GM20000 (cell line): ENCODE measurements at places on chromosomes 4 and X.

DNA sequence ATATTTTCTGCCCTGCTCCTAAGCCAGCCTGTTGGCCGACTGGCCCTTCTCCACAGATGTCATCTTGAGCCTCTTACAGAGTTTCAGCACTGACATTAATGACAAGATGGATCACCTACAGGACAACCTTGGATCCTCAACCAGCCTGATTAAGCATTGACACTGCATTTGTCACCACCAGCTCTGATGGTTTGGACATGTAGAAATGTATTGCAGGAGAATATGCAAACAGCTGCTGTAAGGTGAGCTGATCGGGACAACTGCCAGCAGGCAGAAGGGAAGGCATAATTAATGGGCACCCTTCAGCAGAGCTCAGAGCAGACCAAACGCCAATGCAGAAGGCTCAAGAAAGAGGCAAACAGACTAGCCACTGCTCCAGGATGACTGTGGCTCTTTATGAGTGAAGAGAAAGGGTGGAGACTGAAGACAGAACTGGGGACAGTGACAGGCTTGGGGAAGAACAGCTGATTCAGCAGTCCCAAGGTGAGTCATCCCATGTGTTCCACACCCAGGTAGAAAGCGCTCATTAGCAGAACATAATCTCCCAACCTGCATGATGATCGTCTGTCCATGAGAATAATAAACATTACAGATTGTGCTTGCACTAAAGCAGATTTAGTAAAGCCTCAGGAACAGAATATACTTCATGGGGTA, 6.7 kb downstream of the CORIN start:
- DNase-seq = no peak

DNA sequence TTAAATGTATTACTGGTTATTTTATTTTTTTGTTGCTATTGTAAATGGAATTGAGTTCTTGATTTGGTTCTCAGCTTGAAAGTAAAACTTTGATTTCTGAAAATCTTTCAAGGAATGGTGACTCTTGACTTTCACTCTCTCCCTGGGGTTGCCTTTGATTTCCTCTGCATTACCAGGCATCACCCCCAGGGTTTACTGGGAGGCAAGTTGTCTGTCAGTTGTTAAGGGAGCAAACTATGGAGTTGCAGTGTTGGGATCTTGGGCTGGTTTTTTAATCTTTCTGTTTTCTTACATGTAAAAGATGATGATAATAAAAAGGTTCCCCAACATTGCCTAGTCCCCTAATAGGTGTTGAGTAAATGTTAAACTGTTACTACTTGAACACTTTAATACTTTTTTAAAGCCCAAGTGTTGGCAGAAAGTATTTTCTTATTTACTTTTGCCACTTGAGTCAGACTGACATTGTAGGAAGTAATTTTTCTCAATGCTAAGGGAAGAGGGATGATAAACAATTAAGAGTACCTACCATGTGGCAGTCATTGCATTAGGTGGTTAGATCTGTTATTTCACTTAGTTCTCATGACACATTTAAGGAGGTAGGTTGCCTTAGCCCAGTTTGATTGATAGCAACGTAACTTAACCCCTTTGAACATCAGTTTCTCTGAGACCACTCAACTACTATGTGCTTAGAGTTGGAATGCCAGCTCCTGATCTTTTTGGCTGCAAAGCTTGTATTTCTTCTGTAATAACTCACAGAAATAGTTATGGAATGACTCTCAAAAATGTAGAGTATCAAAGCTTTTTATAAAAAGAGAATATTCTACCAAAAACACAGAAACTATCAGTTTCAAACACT, 67.1 kb downstream of the DCLK2 start:
- DNase-seq = no peak

DNA sequence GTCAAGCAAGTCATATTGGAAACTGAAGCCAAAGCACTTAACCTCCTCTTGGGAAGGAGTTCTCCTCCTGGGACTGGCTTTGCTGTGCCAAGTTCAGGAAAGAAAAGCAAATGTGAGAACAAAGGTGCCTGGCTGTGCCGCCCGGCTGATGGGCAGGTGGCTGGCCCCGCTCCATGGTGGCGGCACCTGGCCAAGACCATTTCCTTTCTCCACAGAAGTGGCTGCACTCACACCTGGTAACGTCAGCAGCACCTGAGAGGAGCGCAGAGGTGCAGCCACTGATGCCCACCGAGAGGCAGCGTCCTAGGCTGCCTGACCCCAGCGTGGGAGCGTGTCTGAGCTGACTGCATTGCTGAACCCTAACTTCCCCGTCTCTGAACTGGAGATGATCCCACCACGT, 54.3 kb downstream of the DCTD start:
- no peak for DNase-seq

- no peak for DNase-seq
Measured at GRCh38 chr4:38715050-38715449, 51.1 kb downstream of the KLF3 start.

DNA sequence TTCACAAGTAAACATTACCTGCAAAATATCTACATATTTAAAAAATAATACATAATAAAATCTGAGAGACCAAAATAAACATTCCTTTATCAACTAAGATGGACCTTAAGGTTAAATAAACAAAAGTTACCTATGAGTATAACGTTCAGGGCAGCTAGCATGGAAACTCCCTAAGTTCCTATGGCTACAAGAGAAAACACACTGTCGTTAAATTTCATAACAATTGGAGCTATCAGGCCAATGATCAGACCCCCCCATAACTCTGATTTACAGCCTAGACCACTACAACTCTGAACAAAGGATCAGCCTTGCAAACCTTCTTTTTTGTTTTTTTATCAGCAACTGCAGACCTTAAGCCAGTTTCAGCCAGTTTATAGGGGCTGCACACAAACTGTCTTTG, 1418.4 kb downstream of the PCDH18 start:
- no peak for DNase-seq

GRCh38 chr4:53656421-53656981, 65.2 kb upstream of the LNX1 start:
- no peak for DNase-seq

GRCh38 chr4:21205821-21206531, 505.7 kb downstream of the PACRGL start:
- no peak for DNase-seq

DNA sequence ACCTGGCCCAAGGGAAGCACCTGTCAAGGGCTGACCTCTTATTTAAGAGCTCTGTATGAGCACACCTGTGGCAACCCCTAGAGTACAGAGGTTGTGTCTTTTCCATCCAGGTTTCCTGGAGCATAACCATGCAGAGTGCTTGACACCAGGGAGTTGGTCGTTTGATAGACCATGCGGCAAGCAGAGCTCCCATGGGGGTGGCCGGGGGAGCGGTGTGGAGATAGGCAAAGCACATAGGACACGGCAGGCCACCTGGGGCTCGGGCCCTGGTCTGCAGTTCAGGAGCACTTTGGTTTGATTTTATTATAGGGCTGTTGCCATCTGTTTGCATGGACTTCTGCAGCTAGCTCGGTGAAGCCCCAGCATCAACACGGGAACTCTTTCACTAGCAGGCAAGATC, 95.0 kb upstream of the MTM1 start:
- no peak for DNase-seq

GRCh38 chr4:5789141-5789540, 78.1 kb downstream of the EVC start:
- no peak for DNase-seq

DNA sequence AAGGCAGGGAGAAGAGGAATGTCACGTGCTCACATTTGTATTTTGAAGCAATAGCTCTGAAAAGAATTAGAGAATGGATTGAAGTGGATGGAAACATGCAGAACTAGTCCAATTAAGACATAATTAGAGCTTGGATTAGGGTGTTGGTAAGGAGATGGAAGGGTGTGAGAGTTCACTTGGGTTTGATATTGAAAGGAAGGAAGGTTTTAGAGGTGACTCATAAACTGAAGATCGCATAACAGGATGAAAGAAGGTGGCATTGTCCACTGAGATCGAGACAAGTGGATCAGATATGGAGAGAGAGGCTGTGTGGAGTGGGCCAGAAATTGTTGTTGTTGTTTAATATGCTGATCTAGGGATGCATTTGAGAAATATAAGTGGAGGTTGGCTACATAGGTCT, 244.0 kb upstream of the SMIM31 start:
- no peak for DNase-seq
